ENCODE measurements at places on chromosomes 5 and 9. TPM values are rescaled to one million over a fixed set of nuclear protein-coding genes. Genes with fewer than 3 reads are reported as not detected.

The FAM78A gene
- 0.24 TPM for total RNA-seq

The SLC28A3 gene
- total RNA-seq = not detected

The PRDM12 gene
- total RNA-seq = not detected

The CFAP77 gene
- 0.29 TPM for total RNA-seq

The BNC2 gene
- 8.8 TPM for total RNA-seq

The KIF24 gene
- 6.9 TPM for total RNA-seq

The SLC35A4 gene
- total RNA-seq = 23.7 TPM

The ITGA2 gene
- total RNA-seq = 28.4 TPM

DNA sequence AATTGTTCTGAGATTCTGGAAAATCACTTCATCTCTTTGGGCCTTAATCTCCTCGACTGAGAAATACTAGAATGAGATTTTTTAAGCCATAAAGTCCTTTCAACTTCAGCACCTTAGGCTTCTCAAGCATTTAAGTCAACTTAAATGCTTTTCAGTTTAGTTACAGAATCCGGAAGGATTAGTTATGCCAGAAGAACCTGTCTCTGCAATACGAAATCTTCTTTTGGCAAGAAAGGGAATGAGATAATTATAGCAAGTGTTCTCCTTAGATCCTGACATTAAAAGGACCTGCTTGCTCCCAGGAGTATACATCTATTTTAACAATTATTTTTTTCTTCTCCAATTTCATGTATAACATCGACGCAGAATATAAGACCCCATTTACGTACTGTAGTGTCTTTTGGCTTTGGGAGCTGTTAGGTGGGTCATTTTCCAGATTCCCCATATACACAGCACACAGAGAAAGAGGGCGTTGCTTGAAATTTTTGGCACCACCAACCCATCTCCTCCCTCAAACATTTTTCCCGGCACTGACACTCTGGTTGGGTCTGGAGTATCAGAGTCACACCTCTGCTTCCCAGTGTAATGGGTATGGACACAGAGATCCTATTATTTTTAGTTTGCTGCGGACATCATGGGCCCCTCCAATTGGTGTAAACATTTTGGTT is 43.6 kb upstream of the CLINT1 start:
- DNase-seq = no peak

DNA sequence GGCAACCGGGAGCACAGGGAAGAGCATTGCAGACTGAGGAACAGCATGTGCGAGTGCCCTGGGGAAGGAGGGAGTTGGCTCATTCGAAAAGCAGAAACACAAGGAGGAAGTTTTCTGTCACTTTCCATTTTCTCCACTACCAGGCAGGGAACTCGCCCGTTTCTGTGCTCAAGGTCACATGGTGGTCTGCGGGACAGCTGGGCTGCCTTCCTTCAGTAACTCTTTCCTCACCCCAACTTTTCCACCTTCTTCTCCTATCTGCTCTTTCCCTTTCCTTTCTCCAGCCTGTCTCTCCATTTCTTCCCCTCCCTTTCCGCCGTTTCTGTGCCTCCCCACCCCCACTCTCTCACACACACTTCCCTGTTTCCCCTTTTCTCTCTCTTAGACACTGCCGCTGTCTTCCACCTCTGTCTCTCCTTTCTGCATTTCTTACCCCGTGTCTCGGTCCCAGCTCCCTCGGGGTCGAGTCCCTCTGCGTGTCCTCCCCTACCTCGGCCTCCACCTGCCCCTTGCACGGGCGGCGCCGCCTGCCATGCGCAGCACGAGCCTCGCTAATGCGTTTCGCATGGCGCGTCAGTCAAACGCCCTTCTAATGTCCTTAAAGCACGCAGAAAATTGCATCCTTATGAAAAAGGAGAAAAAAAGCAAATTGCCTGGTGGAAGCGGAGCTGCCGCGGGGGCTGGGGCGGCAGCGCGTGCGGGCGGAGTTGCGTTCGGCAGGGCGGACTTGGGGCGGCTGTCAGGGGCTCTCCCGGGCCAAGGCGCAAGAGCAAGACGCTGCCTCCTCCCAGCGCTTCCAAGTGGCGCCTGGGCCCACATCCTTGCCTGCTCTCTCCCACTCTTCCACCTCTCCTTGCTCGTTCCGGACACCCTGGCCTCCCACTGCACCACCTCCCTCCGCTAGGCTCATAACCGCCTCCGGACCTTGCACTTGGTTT is 9.5 kb downstream of the BARX1 start:
- DNase-seq = no peak

DNA sequence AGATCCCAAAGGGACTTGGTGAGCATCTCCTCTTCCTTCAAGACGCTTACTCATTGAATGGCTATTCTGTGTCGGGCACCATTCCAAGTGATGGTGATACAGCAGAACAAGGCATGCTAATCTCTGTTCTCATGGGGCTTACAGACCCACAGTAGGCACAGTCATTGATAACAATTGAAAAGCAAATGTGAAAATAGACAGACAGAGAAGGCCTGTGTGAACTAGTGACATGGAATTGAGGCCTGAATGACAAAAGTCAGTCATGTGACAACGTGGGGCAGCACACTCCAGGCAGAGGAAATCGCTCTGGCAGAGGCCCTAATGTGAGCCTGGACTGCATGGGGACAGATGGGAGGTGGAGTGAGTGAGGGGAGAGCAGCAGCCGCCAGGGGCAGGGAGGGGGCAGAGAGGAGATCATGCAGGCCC is 70.7 kb upstream of the CPLX2 start:
- peak; percentile 64 for DNase-seq

GRCh38 chr5:32713361-32713769 is 2.2 kb downstream of the NPR3 start:
- DNase-seq = no peak

- peak; percentile 50 for DNase-seq
These were observed 59.3 kb downstream of the SVEP1 start for GRCh38 chr9:110520120-110520701.

DNA sequence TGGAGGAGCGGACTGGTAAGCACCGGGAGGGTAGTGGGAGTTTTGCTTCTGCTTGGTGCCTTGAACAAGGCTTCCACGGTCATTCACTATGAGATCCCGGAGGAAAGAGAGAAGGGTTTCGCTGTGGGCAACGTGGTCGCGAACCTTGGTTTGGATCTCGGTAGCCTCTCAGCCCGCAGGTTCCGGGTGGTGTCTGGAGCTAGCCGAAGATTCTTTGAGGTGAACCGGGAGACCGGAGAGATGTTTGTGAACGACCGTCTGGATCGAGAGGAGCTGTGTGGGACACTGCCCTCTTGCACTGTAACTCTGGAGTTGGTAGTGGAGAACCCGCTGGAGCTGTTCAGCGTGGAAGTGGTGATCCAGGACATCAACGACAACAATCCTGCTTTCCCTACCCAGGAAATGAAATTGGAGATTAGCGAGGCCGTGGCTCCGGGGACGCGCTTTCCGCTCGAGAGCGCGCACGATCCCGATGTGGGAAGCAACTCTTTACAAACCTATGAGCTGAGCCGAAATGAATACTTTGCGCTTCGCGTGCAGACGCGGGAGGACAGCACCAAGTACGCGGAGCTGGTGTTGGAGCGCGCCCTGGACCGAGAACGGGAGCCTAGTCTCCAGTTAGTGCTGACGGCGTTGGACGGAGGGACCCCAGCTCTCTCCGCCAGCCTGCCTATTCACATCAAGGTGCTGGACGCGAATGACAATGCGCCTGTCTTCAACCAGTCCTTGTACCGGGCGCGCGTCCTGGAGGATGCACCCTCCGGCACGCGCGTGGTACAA is 556 bp downstream of the PCDHGC3 start:
- DNase-seq = peak; percentile 79

GRCh38 chr5:94523018-94523417 is 95.4 kb downstream of the KIAA0825 start:
- DNase-seq = no peak

- no peak for DNase-seq
These were observed 58.8 kb downstream of the MAN2A1 start for GRCh38 chr5:109748546-109748945.

DNA sequence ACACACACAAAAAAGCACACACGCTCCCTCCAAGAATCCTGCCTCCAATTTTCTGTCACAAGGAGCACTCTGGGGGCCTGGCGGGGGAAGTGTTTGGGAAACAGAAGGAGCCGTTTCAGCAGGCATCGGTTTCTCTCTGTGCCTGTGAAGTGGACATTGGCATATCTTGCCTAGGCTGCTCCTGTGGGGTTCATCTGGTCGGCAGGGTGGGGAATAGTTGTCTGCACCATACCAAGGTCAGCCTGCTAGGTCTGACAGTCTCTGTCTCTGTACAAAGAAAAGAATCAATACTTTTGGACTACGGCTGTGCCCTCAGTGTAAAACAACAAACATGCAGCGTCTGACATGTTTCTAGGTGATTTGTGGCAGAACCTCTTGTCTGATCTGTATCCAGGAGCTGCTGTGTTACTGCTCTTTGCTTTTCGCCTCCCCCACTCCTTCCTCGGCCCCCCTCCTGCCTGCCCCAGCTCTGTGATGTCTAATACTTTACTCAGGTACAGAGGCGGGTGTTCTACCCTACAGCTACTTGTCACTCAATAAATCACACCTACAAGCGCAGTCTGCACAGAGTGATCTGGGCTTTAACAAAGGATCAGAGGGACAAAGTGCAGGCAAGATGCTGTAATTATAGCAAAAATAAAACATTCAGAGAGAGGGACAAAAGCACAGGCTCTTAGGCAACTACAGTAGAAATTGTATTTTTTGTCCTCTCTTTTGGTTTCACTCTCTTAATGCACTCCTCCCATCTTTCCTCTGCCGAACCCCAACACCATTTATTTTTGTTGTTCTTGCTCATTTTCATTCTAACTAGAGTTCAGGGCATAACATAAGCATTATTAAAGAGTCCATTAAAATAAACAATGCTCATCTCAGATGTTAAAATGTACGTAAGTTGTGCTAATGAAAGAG is 216.7 kb downstream of the BNC2 start:
- no peak for DNase-seq

GRCh38 chr9:72334658-72335337 is 30.2 kb downstream of the ZFAND5 start:
- DNase-seq = no peak

GRCh38 chr5:149605998-149606724 is 24.9 kb downstream of the ARHGEF37 start:
- DNase-seq = peak; percentile 92

- no peak for DNase-seq
These were observed 1.1 kb downstream of the CTNND2 start for GRCh38 chr5:11903121-11903613.

DNA sequence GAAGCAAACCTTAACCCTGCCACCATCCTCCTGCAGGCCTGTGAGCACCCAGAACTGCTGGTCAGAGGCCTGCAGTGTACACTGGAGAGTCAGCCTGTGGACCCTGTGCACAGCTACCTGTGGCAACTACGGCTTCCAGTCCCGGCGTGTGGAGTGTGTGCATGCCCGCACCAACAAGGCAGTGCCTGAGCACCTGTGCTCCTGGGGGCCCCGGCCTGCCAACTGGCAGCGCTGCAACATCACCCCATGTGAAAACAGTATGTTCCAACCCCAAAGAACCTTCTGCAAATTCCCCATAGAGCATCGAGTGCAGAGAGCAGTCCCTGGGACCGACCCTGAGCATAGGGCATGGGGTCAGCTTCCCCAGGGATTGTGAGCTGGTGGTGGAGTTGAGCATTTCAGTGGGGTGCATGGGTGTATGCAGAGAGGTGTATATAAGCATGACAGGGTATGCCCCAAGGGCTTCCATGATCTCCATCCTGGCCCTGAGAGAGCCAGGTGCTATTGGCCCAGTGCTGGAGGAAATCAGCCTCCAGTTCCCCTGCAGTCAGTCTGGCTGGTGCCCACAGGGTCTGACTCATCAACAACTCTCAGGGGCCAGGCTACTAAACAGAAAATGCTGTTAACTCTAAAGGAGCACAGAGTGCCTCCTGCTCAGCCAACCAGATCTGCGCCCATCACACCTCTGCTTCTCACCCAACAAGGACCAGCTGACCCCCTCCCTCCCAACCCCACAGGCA is 126.2 kb downstream of the SAXO1 start:
- DNase-seq = peak; percentile 81

DNA sequence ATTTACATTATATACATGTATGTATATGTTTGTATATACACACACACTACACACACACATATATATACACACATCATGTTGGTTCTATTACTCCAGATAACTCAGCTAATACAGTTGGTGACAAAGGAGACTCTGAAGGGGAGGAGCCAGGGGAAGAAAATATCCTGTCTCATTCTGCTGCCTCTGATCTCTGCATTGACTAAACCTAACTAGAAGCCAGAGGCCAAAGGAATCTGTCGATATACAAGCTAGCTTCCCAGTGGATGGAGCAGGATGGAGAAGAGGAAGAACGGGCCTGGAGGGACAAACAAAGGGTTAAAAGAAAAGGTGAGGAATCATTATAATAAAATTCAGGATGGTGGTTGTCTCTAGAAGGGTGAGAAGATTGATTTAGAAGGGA is 13.7 kb upstream of the RHOBTB3 start:
- DNase-seq = no peak
